ENCODE measurements at places on chromosomes 1 and 21. TPM values are rescaled to one million over a fixed set of nuclear protein-coding genes. Genes with fewer than 3 reads are reported as not detected.

- no peak for DNase-seq
- H3K36me3 ChIP-seq, result no peaks in the 10 kb centered on the region
- no peak overlapping the region for H3K27ac ChIP-seq
- no peak overlapping the region for H3K4me3 ChIP-seq
Measured at GRCh38 chr1:176811511-176812288, 348.7 kb downstream of the PAPPA2 start.

GRCh38 chr1:69271587-69272125, 296.1 kb upstream of the LRRC7 start:
- no peak overlapping the region for H3K27ac ChIP-seq
- H3K27me3 ChIP-seq, result no peaks in the 10 kb centered on the region
- H3K4me3 ChIP-seq, result no peak overlapping the region
- no peaks in the 10 kb centered on the region for H3K36me3 ChIP-seq
- no peaks in the 10 kb centered on the region for H3K4me1 ChIP-seq
- no peak for DNase-seq

DNA sequence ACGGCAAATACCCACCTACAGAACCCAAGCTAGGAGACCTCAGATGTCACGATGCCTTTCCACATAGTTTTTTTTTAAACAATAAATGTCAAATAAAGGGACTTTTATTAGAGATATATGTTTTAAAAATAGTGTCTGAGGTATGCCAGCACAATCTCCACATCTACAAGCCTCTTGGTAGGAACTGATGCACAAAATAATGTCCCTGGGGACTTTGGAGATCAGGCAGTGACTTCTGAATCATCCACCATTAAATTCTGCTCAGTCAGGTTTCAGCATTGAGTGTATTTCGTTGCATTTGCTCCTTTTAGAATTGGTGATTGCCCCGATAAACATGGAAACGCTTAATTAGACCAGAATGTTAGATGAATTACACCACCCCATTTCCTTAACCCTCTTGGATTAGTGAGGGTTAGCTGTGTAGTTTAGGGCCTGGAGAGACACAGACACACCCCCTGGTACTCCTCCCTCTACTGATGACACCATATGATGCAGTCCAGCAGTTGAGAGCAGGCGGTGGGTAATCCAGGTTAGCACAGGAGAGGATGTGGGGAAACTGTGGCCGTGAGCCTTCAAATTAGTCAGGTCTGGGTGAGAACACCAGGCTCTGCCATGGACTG, 33.6 kb downstream of the LGR6 start:
- no peak overlapping the region for H3K27ac ChIP-seq
- no peaks in the 10 kb centered on the region for H3K36me3 ChIP-seq
- no peaks in the 10 kb centered on the region for H3K27me3 ChIP-seq
- H3K4me3 ChIP-seq, result no peak overlapping the region
- no peaks in the 10 kb centered on the region for H3K4me1 ChIP-seq

Gene ZNF697
- 6.6 TPM for total RNA-seq

Gene RABGGTB
- total RNA-seq, result 91.3 TPM

Gene APOBEC4
- total RNA-seq, result not detected

Gene RIIAD1
- not detected for total RNA-seq

Gene GSTM5
- total RNA-seq, result 13.1 TPM

Gene CYP4X1
- 1.7 TPM for total RNA-seq

Gene PRRX1
- 4.9 TPM for total RNA-seq

- peak; percentile 62 for DNase-seq
- H3K4me1 ChIP-seq, result peaks cover 4% of the 10 kb centered on the region
- no peaks in the 10 kb centered on the region for H3K27me3 ChIP-seq
- H3K27ac ChIP-seq, result no peak overlapping the region
- peaks cover 18% of the 10 kb centered on the region for H3K36me3 ChIP-seq
Measured at GRCh38 chr21:44764319-44765230, 37.0 kb downstream of the UBE2G2 start.

Gene PALMD
- total RNA-seq, result 7.6 TPM

Gene SETDB1
- total RNA-seq, result 50.0 TPM

DNA sequence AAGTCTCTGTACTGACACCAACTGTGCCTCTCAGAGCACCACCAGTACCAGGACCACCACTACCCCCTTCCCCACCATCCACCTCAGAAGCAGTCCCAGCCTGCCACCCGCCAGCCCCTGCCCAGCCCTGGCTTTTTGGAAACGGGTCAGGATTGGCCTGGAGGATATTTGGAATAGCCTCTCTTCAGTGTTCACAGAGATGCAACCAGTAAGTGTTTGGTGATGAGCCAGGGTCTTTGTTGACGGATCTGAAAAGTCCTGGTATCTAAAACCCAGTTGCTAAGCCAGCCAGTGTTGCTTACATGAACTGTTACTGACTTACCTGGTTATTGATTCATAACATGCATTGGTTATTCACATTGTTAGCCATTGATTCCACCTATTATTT, 1.1 kb downstream of the C1orf56 start:
- H3K4me3 ChIP-seq, result peak overlapping the region; percentile 89
- H3K4me1 ChIP-seq, result peaks cover 70% of the 10 kb centered on the region
- H3K36me3 ChIP-seq, result peaks cover 24% of the 10 kb centered on the region
- DNase-seq, result no peak

Gene ITGB2
- total RNA-seq, result 560 TPM

- no peak overlapping the region for H3K27ac ChIP-seq
- H3K4me3 ChIP-seq, result no peak overlapping the region
- H3K4me1 ChIP-seq, result no peaks in the 10 kb centered on the region
- DNase-seq, result no peak
Measured at GRCh38 chr1:218848009-218848408, 325.7 kb upstream of the LYPLAL1 start.

DNA sequence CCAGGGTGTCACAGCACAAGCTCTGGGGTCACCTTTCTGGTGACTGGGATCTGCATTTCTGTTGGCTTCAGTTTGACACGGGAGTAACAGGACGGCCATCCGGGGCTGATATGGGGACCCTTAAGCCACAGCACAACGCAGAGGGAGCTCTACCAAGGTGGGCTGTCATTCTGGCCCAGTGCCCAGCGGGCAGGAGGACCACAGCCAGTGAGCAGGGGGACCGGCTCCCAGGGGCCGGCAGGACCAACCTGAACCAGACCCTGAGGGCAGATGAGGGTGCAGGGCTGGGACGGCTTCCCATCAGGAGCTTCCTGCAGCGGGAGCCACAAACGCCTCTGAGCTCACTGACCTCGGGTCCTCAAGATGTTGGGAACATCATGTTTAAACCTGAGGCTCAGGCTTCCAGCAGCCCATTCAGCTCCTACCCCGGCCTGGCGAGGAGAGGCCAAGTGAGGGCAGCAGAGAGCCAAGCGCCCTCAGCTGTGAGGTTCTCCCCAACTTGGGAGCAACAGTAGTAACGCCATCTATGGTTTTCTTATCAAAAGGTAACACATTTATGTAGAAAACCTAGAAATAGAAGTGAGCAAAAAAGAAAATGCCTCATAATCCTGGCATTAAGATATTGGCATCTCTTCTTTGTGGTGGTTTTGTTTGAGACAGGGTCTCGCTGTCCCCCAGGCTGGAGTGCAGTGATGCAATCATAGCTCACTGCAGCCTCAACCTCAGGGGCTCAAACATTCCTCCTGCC, 26.8 kb downstream of the TMEM201 start:
- no peaks in the 10 kb centered on the region for H3K27me3 ChIP-seq
- peak; percentile 89 for DNase-seq
- H3K4me3 ChIP-seq, result no peak overlapping the region
- peaks cover 37% of the 10 kb centered on the region for H3K36me3 ChIP-seq

DNA sequence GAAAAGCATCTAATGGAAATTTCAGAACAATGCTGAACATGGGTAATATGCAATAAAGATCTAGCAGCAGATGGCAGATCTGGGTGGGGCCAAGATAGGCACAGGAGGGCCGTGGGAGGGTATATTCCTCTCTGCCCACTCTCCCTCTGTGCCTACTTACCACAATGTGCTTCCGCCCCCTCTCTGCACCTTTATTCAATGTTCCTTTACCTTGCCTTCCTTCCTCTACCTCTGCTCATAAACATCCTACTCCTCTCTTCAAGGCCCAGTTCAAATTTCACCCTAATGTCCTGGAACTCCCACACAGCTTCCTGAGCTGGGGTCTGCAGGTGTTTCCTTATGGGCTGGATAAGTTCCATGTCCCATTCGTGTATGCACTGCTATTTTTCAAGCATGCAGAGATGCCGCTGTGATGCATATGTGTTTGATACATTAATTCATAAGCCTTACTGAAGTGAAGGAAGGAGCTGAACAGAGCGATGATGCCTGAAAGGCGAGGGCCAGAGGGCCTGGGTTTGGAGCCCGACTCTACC, 65.6 kb upstream of the EDEM3 start:
- H3K27me3 ChIP-seq, result no peaks in the 10 kb centered on the region
- no peak overlapping the region for H3K4me3 ChIP-seq
- H3K27ac ChIP-seq, result no peak overlapping the region
- peaks cover 11% of the 10 kb centered on the region for H3K36me3 ChIP-seq

DNA sequence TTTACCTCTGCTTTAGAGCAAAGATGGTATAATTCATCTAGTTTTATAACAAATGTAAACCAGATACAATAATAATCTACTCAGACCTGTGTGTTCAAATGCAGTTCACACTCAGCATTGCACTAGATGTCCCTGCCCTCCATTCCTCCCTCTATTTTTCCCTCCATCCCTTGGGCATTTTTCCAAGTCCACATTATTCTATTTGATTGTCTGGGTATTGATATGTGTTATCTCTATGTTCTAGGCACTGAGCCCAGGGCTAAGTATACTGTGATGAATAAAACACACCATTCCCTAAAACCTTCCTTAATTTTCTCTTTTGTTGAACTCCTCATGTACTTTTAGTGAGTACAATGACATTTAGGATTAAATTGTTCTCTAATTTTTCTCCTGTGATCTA, 66.2 kb upstream of the HMCN1 start:
- H3K27me3 ChIP-seq, result no peaks in the 10 kb centered on the region
- no peak overlapping the region for H3K4me3 ChIP-seq
- no peak overlapping the region for H3K27ac ChIP-seq
- DNase-seq, result no peak

Measured in spleen (tissue), 13 donors.